Islet precursor cell (in vitro differentiated cells): ENCODE measurements at places on chromosomes 11 and 22.

DNA sequence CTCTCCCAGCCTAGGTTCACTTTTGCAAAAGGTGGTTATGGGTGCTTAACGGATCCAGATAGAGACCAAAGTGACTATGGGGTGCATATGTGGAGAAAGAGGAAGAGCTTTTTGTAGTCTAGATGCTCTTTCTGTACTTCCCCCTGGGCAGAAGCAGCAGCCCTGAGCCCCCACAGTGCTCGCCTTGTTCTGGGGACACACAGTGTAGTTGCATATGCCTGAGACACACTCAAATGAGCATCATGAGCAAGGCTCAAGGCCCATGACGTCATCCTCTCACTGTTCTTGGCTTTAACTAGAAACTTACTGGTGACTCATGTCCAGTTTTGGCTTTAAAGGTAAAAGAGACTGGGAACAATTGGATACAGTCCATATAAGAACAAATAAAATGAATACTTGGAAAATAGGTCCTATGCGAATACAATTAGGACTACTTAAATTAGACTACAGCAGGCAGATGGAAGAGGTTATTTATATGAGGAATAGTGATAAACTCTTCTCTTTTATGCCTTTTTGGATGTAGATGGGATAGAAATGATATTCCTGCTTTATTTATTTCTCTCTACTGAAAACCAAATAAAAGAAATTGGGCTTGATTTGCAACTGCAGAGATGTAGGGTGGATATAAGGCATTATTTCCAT is 20.1 kb upstream of the PEX26 start:
- peak; percentile 79 for DNase-seq

DNA sequence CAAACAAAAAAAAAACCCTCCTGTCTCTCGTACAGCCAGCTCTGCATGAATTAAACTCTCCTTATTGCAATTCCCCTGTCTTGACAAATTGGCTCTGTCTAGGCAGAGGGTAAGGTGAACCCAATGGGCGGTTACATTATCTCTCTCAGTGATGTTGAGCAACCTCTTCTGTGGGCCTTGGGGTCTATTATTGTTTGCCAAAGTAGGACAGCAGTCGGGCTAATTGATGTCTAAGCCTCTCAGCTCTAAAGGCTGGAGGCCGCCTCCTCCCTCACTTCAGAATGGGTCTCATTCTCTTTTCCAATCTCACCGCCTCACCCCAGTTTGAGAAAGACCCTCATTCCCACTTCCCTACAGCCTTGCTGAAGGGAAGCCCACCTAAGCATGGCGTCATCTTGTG is 1.3 kb upstream of the SLC25A45 start:
- DNase-seq, result peak; percentile 44

- DNase-seq, result peak; percentile 65
These were observed 9.8 kb downstream of the SLC22A6 start for GRCh38 chr11:62974848-62975522.

- peak; percentile 90 for DNase-seq
These were observed 133.0 kb downstream of the PLEKHA7 start for GRCh38 chr11:16881074-16881709.
